ENCODE measurements at places on chromosomes 5 and 9. TPM values are rescaled to one million over a fixed set of nuclear protein-coding genes. Genes with fewer than 3 reads are reported as not detected.

Gene ESM1
- total RNA-seq = not detected

Gene HSPB3
- total RNA-seq = not detected

Gene C9orf153
- 0.46 TPM for total RNA-seq

Gene TNFSF8
- total RNA-seq = 3.2 TPM

DNA sequence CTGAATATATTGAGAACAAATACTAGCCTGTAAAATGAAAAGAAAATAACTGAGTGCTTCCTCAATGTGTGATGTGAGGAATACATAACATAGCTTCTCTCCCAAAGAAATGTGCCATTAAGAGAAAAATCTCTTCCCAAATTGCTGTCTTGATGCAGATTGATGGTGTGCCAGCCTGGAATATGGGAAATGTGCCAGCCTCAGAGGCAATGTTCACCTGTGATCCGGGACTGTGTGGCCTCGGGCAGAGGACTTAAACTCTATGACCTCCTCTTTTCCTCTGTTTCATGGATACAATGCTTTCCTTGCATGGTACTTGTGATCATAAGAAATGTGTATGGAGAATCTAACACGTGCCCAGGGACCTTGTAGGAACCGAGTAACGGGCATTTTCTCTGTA is 370.9 kb downstream of the DIRAS2 start:
- DNase-seq = no peak

GRCh38 chr5:159917994-159918393 is 1.7 kb downstream of the ADRA1B start:
- no peak for DNase-seq

- no peak for DNase-seq
Measured at GRCh38 chr5:142320430-142320738, 4.4 kb downstream of the SPRY4 start.

DNA sequence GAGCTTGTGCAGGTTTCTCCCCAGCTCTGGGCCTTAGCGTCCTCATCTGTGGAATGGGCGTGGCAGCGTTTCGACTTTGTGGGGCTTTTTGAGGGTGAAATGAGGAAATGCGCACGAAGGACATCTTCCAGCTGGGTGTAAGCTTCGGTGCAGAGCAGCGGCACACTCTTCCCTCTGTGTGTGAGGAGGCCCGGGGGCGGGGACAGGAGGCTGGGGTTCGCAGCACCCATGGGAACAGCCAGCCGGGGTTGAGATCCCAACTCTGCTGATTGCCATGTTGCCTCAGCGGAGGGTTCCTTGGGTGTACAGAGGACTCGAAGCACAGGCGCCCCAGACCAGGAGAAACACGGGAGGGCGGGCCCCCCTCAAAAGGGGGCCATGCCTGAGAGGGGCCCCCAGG is 265.6 kb downstream of the NSG2 start:
- DNase-seq = no peak

GRCh38 chr9:108271646-108272348 is 584.0 kb downstream of the ACTL7B start:
- no peak for DNase-seq

DNA sequence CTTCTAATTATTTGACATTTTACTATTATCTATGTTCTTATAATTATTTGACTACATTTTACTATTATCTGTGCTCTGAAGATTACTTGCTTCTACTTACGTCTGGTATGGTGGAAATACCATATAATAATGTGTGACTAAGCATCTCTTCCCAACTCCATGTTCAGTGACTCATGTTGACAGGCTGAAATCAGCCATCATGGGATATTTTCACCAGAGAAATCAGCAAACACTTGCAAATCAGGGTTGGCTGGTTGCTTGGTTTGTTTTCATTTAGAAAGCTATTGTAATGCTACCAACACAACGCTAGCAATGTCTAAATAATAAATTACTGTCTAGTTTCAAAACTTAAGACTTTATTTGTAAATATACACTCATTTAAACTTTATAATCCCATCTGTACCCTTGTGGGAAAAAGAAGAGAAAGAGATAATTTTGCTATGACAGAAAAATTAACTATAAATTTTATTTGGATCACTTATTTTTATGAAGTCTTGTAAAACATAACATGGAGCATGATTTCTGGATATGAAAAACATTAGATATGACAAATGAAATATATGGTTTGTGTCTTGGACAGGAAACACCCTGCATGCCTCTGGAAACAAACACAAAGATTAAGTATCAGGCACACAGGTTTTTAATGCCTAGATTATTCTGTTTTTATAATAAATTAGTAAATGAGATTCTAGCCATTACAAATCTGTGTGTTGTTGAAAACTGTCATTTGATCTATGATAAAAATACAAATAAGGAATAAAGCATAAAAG is 337.6 kb downstream of the BNC2 start:
- DNase-seq = no peak

DNA sequence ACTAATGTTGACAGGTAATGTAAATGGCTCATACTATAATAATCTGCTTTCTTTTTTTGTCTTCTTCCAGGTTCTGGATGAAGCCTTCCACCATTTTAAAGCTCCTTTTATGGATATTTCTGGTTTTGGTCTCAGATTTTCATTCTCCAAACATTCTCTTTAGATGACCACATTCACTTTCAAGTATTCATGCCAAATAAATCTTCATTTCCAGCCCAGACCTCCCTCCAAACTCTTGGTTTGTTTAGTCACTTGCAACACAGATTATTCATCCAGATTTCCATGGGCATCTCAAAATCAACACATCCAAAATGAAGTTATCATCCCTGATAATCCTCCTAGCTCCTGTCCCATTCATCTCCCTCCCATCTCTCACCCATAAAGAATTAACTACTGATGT is 40.3 kb upstream of the SVEP1 start:
- no peak for DNase-seq

DNA sequence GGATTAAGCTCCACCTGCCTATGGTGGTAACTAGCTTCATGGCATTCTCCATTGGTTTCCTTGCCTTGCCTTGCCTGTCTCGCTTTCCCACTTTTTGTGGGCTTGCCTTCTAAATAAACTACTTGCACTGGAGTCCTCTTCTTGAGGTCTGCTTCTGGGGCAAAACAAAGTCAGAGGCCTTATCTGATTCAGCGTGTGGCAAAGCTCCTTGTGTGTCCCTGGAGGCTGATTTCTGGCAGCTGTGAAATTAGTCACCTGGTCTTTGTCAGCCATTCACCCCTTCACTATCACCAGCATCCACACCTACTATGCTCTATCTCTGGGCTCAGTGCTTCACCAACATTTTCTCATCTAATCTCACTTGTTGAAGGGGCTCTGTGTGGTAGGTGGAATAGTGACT is 176.2 kb downstream of the SEC61B start:
- DNase-seq = no peak

DNA sequence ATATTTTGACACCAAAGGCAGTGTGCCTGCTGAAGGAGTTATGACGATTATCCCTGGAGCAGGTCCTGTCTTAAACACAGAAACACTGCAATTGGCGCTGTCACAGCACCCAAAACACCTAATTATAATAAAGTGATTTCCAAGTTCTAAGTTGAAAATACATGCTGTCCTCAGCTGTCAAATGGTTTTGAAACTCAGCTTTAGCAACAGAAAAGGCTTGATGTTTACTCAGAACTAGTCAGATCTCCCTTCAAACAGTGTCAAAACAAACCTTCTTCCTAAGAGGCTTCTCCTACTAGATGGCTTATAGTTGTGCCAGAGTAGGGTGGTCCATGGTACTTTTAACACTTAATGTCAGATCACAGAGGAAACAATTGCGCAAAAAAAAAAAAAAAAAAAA is 87.2 kb upstream of the IRX1 start:
- no peak for DNase-seq

DNA sequence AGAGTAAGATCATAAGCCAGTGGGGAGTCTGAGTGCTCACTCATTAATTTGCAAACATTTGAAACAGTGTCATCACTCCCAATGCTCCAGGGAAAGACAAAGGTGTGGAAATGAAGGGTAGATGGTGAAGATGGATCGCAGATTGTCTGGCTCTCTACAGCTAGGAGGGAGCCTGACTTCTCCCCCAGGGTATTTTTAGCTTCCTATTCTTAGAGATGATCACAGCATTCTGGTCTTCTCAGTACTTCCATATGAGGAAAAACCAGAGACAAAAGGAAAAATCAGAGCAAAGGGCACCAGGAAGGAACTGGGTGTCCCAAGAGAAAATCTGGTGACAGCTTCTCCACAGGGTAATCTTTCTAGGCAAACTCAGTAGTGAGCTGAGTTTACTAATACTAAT is 401.9 kb upstream of the GRIA1 start:
- no peak for DNase-seq

- DNase-seq = no peak
Measured at GRCh38 chr9:20593105-20593504, 29.2 kb downstream of the MLLT3 start.

- no peak for DNase-seq
Measured at GRCh38 chr5:103918668-103919367, 356.2 kb upstream of the NUDT12 start.

DNA sequence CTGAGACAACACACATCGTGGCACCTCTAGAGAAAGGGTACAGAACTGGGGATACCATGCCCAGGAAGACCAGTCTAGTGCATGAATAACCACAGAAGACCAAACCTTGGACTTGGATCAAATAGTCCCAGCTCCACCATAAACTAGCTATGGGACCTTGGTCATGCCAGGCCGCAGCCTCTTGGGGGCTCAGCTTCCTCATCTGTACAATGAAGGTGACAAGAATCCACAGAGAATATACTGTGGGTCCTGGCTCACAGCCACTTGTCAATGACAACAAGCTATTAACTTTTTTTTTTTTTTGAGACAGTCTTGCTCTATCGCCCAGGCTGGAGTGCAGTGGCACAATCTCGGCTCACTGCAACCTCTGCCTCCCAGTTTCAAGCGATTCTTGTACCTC is 3.9 kb downstream of the KYAT1 start:
- DNase-seq = no peak

DNA sequence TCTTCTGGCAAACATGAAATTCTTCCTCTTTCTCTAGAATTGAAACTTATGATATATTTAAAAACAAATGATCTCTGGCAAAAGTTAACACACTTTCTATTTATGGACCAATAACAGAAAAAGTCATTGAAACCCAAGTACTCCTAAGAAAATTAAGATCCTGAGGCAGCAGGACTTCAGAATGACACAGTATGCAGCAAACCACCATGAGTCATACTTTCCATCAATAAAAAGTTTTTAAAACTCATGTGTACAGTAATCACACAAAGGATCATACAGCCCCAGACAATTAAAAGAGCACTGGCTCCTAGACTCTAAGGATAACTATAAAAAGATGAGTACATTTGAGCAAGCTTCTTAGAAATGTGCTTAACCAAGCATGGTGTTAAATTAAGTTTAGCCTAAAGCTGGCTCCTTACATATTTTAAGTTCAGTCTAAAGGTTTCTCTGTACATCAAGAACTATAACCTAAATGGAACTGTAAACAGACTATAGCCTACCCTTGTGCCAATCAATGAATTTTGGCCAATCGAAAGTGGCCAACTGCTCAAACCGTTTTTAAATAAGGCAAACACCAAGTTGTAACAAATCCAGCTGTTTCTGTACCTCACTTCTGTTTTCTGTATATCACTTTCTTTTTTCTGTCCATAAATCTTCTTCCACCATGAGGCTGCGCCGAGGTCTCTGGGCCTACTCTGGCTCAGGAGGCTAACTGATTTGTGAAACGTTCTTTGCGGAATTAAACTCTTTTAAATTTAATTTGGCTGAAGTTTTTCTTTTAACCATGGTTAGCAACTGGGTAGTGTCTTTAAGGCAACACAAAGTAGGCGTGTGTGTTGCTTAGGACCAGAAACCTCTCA is 232.1 kb upstream of the PIK3R1 start:
- no peak for DNase-seq
